Activated T-helper 1 cell treated with Interleukin-2 at 50 U/mL for 16 hours (primary cell): ENCODE measurements at places on chromosomes 4 and X.
A peak's percentile ranks its signal among the peaks of the same experiment; 100 is the strongest.

GRCh38 chr4:48906206-48907173, at the start of gene OCIAD2:
OCIAD2 (minus strand) TSS chr4:48906774; CDS start chr4:48904549, 2,225 bp downstream.
- DNase-seq: peak; percentile 77

GRCh38 chr4:80077639-80078038, 4.6 kb upstream of the ANTXR2 start:
- DNase-seq: no peak

- DNase-seq: no peak
Measured at GRCh38 chrX:132413459-132413858, 75.4 kb downstream of the MBNL3 start.

DNA sequence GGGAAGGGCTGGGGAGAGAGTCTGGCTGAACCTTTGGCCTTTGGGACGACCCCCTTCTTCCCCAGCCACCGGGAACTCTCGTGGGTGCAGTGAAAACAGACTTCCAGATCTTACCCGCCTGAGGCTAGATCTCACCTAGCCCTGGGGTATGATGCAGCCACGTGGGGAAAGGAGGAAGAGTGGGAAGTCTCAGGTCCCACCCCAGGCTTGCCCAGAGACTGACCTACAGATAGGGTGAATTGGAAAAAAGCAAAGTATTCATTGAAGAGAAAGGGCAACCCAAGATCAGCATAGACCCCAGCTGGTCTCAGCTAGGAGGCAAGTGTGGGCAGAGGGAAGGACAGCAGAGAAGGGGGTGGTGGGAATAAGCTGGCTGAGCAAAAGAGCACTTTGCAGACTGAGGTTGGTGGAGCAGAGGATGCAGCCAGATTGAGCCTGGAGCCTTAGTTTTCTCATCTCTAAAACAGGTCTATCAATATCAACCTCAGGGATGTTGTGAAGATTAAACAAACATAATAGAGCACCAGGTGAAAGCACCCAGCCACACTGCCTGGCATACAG, 4.2 kb upstream of the EFNB1 start:
- no peak for DNase-seq

GRCh38 chrX:45804276-45804675, 603.6 kb upstream of the DIPK2B start:
- DNase-seq: no peak

DNA sequence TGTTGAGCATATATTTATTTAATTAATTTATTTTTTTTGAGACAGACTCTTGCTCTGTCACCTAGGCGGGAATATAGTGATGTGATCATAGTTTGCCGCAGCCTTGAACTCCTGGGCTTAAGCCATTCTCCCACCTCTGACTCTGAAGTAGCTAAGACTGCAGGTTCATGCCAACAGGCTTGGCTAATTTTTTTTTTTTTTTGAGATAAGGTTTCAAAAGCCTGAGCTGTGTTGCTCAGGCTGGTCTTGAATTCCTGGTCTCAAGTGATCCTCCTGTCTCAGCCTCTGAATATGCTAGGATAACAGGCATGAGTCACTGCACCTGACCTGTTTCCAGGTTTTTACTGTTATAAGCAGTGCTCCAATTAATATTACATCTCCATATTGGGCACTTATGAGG, 4.8 kb downstream of the ADD1 start:
- no peak for DNase-seq

GRCh38 chr4:88775529-88775928, 77.9 kb upstream of the NAP1L5 start:
- DNase-seq: no peak

DNA sequence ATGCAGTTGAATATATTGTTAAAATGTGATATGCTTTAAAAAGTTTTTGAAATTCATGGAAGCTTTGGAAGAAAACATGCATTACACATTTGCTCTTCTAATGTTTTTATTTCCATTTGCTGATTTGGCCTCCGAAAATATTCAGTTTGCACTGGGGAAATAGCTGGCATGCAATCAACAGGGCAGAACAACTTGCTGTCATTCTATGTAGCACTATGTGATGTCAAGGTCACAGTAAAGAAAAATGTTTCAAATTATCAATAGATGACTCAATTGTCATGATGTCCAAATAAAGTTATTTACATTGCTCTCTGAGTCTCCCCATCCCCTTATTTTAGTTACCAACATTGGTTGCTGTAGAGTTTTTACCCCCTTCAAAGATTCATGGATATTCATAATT, 119.2 kb downstream of the TLL1 start:
- DNase-seq: no peak

GRCh38 chrX:135431886-135432285, 10.1 kb downstream of the SMIM10L2A start:
- DNase-seq: no peak

DNA sequence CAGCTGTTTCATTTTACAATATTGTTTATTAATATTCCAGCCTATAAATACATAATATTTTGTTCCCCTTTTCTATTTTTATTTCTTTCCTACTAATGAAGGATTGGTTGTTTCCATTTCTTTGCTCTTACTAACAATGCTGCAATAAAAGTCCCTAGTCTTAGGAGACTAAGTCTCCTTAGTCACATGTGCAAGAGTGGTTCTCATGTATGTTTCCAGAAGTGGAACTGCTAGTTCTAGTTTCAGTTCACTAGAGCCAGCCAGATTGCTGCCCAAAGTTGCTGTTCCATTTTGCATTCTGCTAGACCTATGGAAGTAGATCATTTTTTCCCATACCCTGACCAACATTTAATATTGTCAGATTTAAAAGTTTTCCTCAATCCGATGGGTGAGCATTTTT, 44.3 kb downstream of the CNGA1 start:
- DNase-seq: no peak

DNA sequence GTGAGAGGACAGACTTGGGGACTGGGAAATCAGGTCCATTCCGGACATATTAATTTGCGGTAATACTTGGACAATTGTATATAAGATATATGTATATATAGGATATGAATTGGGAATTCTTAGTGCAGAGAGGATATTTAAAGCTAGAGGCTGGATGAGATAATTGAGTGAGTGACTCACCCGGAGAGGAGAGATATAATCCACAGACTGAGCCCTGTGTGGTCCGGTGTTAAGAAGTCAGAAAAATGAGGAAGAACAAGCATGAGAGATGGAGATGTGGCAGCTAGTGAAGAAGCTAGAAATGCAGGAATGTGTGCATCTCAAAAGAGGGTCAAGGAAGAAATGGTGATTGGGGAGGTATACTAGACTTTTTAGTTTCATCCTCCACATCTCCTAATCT, 336.2 kb downstream of the SLC7A11 start:
- DNase-seq: no peak

DNA sequence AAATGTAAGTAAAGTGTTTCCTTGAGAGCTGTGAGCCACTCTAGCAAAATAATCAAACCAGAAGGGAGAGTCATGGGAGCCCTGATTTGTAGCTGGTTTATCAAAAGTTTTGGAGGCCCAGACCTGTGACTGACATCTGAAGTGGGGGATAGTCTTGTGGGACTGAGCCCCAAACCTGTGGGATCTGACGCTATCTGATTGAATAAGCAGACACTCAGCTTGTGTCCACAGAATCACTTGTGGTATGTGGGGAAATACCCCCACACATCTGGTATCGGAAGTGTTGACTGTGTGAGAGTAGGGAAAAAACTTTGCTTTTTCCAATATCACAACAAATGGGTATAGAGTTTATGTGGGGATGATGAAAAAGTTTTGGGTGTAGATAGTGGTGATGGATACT, 35.4 kb downstream of the FUNDC1 start:
- no peak for DNase-seq

DNA sequence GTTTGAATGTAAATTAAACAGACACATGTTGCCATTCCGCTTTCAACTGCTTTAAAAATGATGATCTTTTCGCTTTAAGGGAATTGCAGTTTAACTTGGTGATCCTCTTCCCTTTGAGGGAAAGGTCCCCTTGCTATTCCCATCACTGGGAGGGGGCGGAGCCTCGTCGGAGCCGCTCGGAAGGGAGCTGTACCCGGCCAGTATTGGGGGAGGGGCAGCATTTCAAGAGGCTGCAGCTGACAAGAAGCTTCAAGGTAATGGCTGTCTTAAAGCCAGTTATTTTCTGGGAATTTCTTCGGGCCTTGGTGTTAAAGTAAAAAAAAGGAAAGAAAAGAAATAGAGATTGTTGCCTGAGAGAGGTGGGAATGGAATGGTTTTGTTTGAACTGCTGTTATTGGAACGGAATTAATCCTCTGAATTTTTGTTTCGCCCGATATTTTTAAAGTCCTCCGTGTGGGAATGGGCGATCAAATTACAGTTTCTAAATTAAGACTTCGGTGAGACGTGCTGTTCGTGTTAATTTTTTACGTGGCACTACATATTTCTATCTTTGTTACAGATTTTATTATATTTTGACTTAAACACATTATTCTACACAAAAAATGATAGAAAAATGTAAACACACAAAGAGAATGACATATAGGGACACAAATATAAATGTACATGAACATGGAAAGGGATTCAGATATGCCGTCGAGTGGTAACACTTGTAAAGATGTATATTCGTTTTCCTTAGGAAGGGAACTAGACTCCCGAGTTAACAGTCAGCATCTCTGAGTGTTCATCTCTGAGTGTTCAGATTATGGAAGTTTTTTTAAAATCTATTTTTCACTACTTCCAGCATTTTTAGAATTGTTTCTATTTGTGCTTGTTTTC, 9.2 kb downstream of the PWWP3B start:
- no peak for DNase-seq

- no peak for DNase-seq
Measured at GRCh38 chr4:26031704-26032103, 117.7 kb downstream of the SMIM20 start.

- DNase-seq: no peak
Measured at GRCh38 chrX:153517423-153517822, at the start of gene ATP2B3. ATP2B3 (plus strand) TSS chrX:153517642; CDS start chrX:153536248, 18,606 bp downstream.

- DNase-seq: peak; percentile 64
Measured at GRCh38 chrX:112841114-112841819, 636 bp upstream of the AMOT start.

- DNase-seq: no peak
Measured at GRCh38 chr4:153156263-153156662, 48.0 kb upstream of the TRIM2 start.

DNA sequence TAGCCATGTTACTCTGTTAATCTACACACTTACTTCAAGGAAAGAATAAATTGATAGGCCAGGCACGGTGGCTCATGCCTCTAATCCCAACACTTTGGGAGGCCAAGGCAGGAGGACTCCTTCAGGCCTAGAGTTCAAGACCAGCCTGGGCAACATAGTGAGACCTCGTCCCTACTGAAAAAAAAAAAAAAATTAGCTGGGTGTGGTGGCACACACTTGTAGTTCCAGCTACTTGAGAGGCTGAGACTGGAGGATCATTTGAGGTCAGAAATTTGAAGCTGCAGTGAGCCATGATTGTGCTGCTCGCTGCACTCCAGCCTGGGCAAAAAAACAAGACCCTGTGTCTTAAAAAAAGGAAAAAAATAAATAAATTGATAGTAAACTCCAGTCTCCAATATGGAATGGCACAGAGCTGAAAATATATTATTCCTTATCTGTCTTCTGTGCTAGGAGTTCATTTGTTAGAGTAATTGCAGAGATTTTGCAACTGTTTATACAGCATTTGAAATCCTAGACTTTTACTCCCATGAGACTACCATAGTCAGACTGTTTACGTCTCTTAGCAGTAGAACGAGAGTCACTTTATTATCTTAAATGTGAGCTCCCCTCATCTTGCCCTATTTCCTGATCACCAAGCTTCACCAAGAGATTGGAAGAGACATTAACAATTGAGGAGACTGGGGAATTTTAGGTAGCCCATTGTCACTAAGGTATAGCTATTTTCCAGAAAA, 18.8 kb upstream of the TMEM131L start:
- DNase-seq: no peak

- DNase-seq: no peak
Measured at GRCh38 chrX:118698516-118699170, 28.8 kb upstream of the IL13RA1 start.

- DNase-seq: no peak
Measured at GRCh38 chr4:7007944-7008343, 35.2 kb upstream of the TADA2B start.

GRCh38 chr4:121421594-121421993, 40.8 kb upstream of the QRFPR start:
- DNase-seq: no peak

- no peak for DNase-seq
Measured at GRCh38 chrX:39591099-39591498, 506.7 kb downstream of the BCOR start.

DNA sequence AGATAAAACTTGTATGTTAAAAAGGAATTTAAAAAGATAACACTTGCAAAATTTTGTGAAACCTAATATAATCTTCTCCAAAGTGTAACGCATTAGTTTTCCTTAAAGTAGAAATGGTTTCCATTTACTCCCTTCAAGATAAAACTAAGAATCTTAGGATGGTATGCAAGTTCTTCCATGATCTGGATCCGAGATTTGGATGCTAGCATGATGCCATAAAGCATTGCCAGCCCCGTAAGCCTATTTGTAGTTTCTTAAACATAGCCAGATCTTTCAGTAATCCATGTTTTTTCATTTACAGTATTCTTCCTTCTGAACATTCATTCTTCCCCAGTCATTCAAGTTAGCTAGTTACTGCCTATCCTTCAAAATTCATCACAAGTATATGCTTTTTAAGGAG, 572.4 kb downstream of the KCNIP4 start:
- no peak for DNase-seq

DNA sequence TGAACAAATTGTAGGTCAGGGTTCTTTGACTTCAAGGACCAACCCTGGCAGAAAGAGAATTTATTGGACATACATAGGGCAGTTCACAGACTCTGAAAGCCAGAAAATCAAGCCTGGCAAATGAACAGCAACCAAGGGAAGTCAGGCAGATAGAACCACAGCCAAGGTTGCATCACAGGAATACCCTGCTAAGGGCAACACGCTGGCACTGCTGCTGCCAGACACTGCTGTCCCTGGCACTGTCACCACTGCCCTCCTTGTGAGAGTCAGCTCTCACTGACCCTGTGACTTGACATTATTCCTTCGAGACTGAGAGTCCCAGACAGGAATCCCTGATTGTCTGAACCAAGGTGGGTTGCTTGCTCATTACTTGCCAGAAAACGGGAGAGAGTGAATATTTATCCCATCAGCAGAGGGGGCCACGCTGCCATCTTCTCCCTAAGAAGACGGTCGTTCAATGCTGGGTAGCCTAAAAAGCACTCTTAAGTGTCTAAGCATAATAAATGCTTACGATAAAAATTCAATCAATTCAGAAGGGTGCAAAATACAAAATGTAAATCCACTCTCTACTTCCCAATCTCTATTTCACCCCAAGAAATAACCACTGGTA, 23.2 kb upstream of the PTTG2 start:
- DNase-seq: no peak

DNA sequence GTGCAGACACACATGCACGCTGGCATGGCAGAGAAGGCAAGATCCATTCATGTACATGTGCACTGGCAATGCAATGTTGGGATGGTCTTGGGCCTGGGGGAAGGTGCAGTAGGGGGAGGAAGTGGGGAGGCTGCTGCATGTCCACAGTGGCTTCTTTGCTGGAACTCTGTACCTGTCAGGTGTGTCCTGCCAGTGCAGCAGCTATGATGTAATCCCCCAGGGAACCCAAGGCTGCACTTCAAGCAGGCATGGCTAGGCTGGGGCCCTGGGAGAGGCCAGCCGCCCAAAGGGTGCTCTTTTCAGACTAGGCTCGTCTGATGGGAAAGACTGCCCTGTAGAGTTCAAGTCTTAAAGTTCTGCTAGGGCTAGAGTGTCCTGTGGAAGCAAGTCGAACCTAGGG, 1304.0 kb downstream of the FAM133A start:
- DNase-seq: no peak

GRCh38 chr4:8010618-8011017, 71.0 kb upstream of the AFAP1 start:
- DNase-seq: no peak
